NCI-H187 treated with DMSO at 0.1 percent for 48 hours (cell line): ENCODE measurements at places on chromosomes 12 and 14.

DNA sequence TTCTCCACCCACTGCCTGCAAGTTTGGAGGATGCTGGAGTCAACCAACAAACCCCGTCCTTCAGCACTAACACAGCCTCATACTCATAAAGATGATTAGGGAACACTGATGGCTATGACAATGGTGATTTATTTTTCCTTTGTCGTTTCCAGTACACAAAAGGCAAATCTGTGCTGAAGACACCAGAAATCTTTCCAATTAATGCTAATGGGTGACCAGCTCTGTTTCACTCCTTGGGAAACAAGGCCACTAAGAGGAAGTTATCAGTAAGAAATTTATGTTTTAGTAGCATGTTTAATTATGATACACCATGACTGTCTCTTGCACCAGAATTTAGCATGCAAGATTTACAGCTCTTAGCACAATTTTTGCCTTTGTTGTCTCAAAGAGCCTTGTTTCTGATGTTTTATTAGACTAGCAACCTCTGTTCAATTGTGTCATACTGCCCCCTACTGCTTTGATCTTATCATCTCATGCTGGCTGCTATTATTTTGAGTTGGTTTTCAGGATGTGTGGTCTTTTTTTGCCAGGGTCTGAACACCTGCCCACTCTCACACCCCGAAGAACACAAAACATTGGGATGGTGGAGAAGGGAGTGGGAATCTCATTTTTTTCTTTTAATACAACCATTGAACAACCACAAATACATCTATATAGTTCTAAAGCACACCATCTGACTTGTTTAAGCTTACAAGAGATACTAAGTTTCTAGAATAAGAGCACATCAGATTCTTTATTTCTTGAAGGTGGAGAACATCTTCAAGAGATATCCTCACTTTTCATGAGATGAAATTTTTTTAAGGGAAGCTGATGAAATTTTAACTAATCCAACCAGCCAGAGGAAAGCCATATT is 160.9 kb downstream of the SPTSSA start:
- peak; percentile 20 for DNase-seq

DNA sequence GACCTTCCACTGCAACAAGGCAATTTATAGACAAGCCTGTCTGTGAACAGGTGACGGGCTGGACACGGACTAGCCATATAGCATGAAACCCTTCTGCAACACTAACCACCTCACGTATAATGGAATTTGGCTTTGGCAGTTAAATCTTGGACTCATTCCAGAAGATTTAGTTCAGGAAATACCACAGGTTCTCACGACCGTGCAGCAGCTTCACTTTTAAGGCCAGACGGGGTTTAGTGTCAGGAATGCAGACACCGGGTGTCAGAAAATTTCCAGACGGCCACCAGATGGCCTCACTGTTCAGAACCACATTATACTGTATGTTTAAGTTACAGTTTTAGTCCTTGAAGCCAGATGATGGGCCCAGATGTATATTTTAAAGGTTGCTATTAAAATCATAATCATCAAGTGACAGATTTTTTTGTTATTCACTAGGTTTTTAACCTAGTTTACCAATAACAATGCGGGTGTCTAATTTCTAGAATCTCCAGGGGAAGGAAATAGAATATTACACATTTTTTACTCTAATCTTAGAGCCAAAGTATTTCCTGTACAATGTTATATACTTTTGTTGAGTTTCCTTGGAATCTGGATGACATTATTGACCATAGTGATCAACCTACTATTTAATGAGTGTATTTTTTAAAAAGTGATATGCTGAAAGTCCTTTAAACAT is 90.5 kb upstream of the TMPO start:
- DNase-seq = peak; percentile 7

- DNase-seq = no peak
Observed at GRCh38 chr14:70770490-70770889, 38.8 kb downstream of the MAP3K9 start.

- DNase-seq = no peak
Observed at GRCh38 chr14:79333198-79333546, 878.1 kb downstream of the DIO2 start.

GRCh38 chr14:63524537-63525155 is 18.5 kb downstream of the PPP2R5E start:
- DNase-seq = no peak

GRCh38 chr12:106984588-106985137 is 2.3 kb downstream of the MTERF2 start:
- DNase-seq = no peak

- peak; percentile 51 for DNase-seq
Observed at GRCh38 chr12:91382081-91382543, 199.5 kb upstream of the DCN start.

DNA sequence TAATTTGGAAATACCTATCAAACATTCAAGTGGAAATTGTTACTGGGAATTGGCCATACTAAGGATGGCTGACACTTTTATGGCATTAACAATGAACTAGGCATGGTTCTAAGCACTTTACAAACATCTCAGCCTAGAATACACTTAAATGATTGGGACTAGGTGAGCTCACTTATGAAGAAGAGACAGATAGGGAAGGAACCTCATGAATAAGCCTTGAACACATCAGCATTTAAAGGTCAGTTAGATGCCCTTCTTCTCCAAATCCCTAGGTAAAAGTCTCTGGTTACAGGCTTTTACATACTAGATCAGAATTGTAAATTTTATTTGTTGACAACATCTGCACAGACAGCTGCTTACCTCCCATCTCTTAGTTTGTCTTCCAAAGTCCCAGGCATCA is 488.6 kb downstream of the RMST start:
- no peak for DNase-seq

DNA sequence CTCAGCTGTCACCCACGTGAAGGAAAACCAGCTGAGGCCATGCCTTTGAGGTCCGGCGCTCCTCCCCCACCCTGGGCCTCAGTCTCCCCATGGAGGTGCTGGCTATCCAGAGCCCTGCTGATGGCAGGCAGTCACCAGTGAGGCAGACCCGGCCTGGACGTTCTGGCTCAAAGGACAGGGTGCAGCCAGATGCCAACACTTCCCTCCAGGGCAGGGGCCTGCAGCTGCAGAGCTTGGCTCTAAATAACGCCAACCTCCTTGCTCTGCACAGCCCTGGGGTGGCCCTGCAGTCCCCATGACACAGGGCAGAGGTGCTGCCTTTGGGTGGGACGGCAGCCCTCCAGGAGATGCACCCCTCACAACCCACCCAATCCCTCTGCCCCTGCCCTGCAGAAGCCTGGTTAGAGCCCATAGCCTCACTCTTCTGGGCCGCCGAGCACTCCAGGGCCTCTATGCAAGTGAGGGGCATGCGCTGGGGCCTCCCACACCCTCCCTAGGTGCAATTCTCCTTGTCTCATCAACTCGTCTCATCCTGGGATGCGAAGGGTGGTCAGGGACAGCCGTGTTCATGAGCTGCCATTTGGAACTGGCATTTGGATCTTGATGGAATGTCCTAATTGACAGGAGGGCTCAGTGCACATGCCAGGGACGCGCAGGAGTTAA is 30.4 kb downstream of the CCDC85C start:
- DNase-seq = no peak

DNA sequence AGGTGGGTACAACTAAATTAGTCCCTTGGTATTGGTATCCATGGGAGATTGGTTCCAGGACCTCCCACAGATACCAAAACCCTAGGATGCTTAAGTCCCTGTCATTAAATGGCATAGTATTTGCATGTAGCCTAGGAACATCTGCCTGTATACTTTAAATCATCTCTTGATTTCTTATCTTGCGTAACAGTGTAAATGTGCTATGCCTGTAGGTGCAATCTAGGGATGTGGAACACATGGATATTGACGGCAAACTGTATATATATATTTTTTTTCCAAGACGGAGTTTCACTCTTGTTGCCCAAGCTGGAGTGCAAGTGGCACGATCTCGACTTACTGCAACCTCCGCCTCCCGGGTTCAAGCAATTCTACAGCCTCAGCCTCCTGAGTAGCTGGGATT is 1.5 kb downstream of the KNTC1 start:
- DNase-seq = no peak

- DNase-seq = no peak
Observed at GRCh38 chr14:37343307-37344094, 145.8 kb downstream of the MIPOL1 start.

- no peak for DNase-seq
Observed at GRCh38 chr12:19842116-19842515, 402.8 kb downstream of the AEBP2 start.

GRCh38 chr14:59160506-59160905 is 28.0 kb upstream of the DAAM1 start:
- DNase-seq = no peak

- DNase-seq = no peak
Observed at GRCh38 chr14:23883684-23884540, 69.7 kb upstream of the DHRS4 start.

DNA sequence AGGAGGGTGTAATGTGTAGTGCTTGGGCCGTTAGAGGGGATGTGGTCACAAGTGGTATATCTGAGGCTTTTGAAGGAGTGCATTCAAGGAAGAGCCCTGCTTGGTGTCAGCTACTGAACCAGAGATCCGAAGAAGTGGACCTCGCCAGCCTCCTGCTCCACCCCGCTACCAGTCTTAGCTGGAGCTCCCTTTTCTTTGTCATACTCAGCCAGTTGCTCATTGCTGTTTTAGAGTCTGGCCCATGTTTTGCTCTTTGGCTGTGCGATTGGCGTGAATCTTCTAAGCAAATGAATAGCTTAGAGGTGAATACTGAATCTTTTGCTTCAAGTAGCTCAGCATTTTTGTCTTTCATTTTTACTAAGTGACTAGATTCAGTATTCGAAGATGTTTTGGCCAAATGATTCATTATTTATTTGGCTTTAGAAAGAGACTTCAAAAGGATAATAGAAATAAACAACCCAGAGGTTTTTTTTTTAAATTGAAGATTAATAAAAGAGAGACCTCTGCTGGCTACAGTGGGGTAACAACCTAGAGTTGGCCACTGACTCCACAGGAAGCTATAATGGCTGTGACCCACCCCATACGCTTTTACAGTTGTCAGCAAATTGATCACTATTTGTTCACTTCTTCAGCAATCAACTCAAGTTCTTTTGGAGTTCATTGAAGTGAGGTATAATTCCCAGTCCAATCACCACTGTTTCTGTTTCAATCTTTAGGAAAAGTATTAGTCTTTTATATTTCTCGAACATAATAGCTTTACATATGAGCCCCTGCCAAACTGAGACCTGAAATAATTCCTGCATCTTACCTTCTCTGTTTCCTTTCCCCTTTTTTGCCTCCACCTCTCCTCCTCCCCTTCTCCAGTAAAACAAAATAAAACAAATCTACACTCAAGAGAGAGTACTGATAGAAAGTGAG is 19.9 kb downstream of the CDKN1B start:
- DNase-seq = no peak

DNA sequence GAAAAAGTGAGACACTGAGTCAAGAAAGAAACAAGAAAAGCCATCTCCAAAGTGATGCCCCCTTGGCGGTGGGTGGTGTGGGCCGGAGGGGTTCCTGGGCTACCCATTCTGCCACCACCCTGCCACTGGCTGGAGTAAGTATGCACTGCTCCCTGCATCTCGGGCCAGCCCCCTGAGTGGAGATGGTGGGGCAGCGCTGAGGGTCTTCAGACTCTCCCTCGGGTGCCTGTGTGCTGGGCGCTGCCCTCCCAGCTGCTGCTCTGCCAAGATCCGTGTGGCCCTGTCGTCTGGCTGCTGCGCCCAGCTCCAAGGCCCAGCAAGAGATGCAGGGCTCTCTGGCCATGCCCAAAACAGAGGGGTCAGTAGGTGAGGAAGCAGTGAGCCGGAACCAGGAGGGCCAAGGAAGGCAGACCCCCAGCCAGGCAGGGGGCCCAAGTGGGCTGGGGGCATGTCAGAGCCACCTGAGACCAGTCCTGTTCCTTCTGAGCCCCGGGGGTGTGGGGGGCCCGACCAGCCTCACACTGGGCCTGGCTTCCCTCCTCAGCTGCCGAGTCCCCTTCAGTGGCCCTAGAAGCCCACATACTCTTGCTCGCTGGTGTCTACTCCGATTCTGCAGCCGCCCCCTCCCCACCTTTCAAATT is 5.2 kb downstream of the GPR132 start:
- DNase-seq = no peak

DNA sequence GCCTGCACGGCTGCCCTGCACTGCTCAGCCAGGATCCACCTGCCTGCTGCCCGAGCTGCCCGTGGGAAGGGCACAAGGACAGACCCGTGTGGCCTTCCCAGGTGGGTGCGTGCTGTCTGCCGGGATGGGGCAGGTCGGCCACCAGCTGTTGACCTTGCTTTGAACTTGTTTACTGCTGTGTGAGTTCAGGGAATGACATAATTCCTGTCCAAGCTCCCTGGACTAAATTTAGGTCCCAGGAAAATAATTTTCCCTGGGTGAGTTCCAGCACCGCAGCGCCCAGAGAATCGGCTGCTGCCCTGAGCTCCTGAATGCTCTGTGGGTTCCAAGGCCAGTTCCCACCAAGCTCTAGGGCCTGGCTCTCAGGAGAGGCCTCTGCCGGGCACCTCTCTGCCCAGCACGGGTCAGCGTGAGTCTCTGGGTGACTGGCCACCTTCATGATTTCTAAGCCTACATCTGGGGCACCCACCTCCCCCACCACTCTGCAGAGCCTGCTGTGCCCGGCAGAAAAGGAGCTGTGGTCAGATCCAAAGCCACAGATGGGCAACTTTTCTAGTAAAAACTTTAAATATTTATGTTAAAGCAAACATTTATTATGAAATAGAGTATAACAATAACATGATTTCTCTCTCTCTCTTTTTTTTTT is 27.2 kb upstream of the MLXIP start:
- no peak for DNase-seq

DNA sequence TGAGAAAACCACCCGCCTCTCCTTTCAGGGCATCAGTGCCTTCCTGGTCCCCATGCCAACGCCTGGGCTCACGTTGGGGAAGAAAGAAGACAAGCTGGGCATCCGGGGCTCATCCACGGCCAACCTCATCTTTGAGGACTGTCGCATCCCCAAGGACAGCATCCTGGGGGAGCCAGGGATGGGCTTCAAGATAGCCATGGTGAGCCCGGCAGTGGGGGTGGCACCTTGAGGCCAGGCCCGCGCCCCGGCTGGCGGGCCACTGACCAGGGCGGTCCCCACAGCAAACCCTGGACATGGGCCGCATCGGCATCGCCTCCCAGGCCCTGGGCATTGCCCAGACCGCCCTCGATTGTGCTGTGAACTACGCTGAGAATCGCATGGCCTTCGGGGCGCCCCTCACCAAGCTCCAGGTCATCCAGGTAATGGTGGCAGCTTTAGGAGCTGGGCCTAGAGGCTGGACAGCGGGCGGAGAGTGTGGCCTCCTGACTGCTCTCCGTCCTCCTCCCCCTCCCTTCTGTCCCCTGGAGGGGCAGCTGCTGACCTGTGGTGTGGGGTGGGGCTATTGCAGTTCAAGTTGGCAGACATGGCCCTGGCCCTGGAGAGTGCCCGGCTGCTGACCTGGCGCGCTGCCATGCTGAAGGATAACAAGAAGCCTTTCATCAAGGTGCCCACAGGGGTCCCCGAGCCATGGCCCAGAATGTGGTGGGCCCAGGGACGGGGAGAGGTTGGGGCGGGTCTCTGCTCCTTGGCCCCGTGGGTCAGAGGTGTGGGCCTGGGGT is 12.8 kb downstream of the ACADS start:
- no peak for DNase-seq

GRCh38 chr12:124499190-124499753 is 68.1 kb downstream of the NCOR2 start:
- DNase-seq = no peak

- DNase-seq = no peak
Observed at GRCh38 chr12:20963762-20964161, 153.3 kb downstream of the SLCO1B3 start.

- no peak for DNase-seq
Observed at GRCh38 chr12:22374508-22374907, 40.0 kb upstream of the ST8SIA1 start.
